ENCODE measurements at places on chromosomes 2 and 18.
A peak's percentile ranks its signal among the peaks of the same experiment; 100 is the strongest.

GRCh38 chr2:161400076-161400475, 16.0 kb upstream of the TBR1 start:
- DNase-seq = no peak

DNA sequence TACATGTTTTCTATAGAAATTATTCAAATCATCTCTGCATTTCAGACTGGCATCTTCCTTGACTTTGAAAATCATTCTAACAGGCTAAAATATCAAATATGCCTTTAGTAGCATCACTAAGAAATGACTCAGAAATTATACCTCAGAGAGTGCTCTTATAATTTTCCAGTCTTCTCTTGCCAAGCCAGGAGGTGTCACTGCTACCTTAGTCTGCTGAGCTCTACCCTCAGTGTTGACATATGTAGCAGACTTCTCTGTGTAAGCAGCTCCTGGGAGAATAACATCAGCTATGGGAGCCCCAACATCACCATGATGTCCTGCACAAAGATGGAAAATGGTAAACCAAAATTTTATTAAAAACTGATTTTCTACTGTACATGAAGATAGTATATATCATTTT, 31.6 kb downstream of the NDUFS1 start:
- no peak for DNase-seq

DNA sequence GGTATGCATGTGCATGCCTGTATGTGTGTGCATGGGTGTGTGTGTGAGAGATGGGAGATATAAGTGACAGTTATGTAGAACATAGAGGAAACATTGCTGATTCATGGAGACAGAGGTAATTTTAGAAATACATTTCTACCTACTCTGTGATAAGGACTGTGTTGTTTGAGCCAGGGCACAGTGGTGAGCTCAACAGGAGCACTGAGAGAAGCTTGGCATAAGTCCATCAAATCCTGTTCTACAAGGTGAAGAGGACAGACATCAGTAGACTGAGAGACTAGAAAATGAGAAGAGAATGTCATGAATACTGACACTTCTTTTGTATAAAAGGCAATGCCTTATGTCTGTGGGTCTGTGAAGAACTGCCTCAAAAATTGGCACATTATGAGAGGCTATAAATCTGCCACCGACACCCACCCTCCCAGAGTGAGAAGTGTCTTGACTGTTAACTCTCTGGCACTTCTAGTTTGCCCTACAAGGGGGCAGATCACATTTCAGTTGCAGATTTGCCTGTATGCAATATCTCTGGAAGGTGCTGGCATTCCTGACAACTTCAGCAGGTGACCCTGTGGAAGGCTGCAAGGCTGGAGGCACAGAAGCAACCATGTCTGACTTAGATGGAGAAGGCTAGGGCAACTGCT, 962.3 kb upstream of the NRXN1 start:
- DNase-seq = no peak

DNA sequence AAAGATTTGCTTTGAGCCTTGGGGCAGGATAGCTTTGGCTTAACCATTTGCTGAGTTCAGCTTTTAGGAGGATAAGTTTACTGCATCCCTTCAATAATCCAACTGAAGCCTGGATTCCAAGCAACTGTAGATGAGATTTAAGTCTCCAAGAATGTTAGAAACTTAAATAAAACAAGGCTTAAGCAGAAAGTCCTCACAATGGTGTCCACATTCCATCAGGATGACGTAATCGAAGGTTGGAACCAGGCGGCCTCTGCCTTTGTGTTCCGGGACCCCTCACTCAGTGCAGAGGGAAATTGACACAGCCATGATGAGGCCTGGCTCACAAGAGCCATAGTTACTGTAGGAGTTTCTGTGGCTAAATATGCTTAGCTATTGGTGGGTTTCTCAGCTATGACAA, 260.4 kb downstream of the LPIN1 start:
- DNase-seq = no peak

GRCh38 chr2:24163186-24163585, 11.7 kb upstream of the FAM228A start:
- no peak for DNase-seq

GRCh38 chr2:43360137-43360536, 133.7 kb upstream of the ZFP36L2 start:
- DNase-seq = no peak

DNA sequence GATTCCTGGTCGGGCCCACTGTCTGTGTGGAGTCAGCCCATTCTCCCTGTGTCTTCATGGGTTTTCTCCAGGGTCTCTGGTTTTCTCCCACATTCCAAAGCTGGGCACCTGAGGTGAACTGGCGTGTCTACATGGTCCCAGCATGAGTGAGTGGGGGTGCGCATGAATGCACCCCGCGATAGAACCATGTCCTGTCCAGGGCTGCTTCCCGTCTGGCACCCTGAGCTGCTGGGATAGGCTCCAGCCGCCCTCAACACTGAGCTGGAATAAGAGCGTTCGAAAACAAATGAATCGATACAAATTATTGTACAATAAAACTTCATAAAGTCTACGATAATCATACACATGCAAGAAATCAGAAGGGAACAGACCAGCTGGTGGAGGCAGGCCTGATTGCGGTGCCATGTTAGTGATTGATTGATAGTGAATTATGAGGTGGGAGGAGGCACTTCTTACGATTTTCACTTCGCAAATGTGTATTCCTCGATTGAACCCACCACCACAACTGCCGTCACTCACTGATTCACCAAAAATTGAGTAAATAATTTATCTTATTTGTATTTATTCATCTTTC, 186.6 kb downstream of the MGAT5 start:
- no peak for DNase-seq

DNA sequence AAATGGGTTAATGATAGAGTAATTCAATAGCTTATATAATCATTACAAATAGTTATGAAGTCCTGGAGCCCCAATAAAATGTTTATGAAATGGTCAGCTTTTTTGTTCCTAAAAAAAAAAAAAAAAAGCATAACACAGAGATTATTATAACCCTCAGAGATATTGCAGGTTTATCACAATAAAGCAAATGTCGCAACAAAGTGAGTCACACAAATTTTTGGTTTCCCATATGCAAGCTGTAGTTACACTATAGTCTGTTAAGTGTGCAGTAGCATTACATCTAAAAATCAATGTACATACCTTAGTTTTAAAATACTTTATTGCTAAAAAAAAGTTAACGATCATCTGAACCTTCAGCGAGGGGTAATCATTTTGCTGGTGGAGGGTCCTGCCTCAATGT, 20.0 kb downstream of the WDFY1 start:
- DNase-seq = no peak

GRCh38 chr18:44093253-44093652, 587.4 kb upstream of the SETBP1 start:
- no peak for DNase-seq

DNA sequence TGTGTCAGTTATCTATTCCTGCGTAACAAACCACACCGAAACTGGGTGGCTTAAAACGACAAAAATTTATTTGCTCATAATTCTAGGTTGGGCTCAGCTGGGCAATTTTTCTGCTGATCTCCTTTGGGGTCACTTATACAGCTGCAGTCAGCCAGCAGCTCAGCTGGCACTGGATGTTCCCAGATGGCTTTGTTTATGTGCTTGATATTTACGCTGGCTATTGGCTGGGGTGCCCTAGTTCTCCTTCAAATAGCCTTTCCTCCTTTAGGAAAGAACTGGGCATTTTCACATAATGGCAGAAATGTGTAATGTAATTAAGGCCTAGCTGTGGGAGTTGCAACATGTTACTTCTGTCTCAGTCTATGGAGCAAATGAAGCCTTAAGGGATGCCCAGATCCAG, 142.2 kb downstream of the B3GNT2 start:
- DNase-seq = no peak

- no peak for DNase-seq
Measured at GRCh38 chr18:37570336-37570930, 4.8 kb upstream of the CELF4 start.

GRCh38 chr2:131004446-131005209, 88.6 kb downstream of the FAM168B start:
- no peak for DNase-seq

- peak; percentile 75 for DNase-seq
Measured at GRCh38 chr2:238231251-238231793, 8.5 kb downstream of the HES6 start.

DNA sequence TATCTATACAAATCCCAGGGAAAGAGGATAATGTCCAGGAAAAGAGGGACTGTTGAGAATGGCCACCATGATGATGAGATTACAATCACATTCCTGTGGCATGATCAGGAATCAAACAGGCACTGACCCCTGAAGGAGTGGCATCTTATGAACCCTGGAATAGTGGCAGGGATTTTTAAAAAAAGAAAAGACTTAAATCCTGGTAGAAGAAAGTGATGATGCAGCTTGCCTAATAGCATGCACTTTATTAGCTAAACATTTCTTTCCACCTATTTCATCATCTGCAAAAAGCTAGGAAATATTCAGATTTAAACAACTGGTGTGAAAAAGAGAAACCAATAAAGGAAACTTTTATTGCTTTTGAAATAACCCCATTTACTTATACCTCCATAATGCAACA, 87.2 kb upstream of the FSHR start:
- no peak for DNase-seq

GRCh38 chr18:57889841-57890240, 86.7 kb upstream of the ATP8B1 start:
- DNase-seq = no peak

- DNase-seq = no peak
Measured at GRCh38 chr18:42086288-42086687, 131.3 kb downstream of the PIK3C3 start.

GRCh38 chr2:201406077-201406662, 45.1 kb downstream of the TRAK2 start:
- no peak for DNase-seq

- no peak for DNase-seq
Measured at GRCh38 chr2:30446602-30447148, 371 bp upstream of the LCLAT1 start.

DNA sequence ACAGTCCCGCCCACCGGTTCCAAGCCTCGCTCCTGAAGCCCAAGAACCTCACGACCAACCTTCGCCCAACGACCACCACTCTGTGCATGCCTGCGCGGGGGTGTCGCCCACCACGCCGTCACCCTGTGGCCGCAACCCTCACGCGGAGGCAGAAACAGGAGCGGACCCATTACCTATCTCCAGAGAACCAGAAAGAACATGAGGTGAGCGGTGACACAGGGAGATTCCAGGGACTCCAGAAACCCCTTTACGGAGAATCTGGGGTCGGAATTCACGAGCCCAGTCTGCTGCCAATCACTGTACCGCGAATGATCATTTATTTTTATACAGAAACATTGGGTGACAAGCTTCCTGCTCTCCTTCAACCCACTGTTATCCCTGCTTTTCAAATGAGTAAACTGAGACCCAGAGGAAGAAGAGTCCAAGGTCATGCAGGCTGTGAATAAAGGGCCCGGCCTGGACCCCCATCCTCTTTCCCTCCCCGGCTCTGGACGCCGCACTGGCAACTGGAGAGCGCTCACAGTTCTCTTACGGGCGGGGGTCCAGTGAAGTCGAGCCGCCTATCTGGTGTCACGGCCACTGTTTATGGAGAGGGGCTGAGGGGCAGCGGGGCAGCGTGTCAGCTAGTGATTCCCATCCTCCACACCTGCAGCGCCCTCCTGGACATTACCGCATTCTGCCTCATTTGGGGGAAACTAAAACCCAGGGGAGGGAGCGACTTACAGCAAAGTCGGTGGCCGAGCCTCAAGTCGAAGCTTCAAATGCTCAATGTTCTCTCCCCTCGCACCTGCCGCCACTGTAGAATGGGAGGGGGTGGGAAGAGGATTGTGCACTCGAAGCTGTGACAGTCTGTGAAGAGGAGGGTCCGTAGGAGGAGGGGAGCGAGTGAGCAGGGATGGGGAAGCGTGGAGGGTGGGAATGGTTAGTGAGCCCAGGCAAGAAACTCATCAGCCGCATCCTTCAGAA, 723 bp upstream of the SLC30A3 start:
- no peak for DNase-seq

- no peak for DNase-seq
Measured at GRCh38 chr2:132437852-132438669, 21.5 kb downstream of the GPR39 start.

Data from stimulated activated naive CD4-positive, alpha-beta T cell treated with Interleukin-2 at 50 U/mL for 16 hours (primary cell).